ENCODE measurements at places on chromosomes 3 and 15.

DNA sequence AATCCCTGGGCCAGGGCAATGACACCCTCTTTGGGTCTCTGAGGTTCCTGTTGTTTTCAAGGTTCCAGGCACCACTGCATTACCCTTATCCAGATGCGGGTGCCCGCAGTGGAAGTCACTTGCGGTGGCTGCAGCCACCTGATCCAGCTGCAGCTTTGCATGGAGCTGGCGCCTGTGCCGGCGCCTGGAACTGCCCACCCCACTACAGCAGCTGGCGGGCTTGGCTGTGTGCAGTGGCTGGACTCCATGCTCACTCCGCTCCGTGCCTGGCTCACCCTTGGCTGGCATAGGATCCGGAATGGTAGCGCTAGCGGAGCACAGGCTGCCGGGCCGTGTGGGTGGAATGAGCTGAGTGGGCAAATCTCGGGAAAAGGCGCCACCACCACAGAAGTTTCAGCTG lies 832.6 kb upstream of the CADM2 start:
- peak; percentile 37 for DNase-seq

DNA sequence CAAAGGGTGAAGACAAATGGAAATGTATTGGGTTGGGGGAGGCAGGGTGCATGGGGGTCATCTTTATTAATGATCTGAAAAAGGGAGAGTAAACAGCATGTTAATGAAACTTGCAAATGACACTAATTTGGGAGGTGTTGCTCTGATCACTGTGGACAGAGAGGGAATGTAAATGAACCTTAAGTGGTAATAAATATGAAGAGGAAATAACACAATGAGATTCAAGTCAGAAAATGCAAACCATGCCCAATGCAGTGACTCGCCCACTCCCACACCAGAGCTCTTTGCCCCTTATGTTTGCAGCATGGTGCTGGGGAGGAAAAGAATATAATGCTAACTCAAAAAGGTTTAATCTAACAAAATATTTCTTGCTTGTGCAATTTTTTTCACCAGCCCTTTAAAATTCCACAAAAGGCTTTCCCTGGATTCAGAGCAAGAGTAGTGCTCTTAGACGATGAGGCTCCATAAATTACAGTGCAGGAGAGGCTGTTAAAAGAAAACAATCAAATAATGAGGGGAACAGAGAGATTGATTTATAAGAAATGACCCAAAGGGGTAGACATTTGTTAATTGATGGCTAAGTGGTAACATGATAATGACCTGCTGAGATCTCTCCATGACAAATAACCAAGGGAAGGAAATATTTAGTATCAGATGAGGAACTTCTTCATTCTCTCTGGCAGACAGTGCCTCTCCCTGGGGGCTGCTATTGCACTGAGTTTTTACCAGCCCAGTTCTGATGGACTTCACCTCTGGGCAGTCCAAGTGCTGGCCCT lies 210.0 kb upstream of the PPP2R3A start:
- DNase-seq, result no peak

- DNase-seq, result no peak
Observed at GRCh38 chr3:46405301-46406019, 1.4 kb downstream of the CCR5AS start.

GRCh38 chr3:132290833-132291232 lies 26.4 kb upstream of the ACP3 start:
- no peak for DNase-seq

DNA sequence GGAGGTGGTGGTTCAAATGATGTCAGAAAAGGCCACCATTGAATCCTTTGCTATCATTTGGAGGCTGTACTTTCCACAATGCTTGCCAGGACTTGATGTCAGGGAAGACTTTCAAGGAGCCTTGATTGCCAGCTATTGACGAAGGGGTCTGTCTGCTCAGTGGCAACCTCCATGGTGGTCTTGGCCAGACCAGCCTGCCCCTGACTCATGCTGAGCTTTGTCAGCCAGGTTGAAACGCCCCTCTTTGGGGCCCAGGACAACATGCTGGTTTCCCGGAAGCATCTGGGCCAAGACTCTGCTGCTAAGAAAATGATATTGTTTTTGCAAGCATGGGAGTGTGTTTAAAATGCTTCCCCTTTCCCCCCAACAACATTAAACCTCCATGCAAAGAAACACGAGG lies 26.7 kb downstream of the CGNL1 start:
- DNase-seq, result peak; percentile 72

- DNase-seq, result no peak
Observed at GRCh38 chr3:189331002-189331418, 159.2 kb downstream of the TPRG1 start.

GRCh38 chr3:20658491-20658890 lies 472.5 kb upstream of the SGO1 start:
- no peak for DNase-seq

DNA sequence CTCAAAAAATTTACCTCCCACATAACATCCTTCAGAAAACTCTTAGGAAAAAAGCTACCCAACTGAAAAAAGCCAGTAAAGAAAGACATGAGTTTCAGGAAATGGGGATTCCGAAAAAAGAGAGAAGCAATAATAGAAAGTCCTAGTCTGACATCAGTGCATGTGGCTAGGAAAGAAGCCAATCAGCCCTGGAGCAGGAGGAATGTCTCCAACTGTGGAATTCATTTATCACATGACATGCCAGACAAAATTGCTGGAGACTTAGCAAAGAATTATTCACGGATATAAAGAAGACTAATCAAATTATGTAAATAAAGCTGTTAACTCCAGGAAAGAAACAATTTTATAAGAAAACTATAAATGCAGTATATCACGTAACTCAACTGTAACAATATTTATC lies 258.9 kb upstream of the RARB start:
- DNase-seq, result no peak

- DNase-seq, result no peak
Observed at GRCh38 chr15:43104426-43104825, 1.4 kb downstream of the UBR1 start.

GRCh38 chr3:4029135-4029534 lies 229.9 kb downstream of the LRRN1 start:
- DNase-seq, result peak; percentile 53

DNA sequence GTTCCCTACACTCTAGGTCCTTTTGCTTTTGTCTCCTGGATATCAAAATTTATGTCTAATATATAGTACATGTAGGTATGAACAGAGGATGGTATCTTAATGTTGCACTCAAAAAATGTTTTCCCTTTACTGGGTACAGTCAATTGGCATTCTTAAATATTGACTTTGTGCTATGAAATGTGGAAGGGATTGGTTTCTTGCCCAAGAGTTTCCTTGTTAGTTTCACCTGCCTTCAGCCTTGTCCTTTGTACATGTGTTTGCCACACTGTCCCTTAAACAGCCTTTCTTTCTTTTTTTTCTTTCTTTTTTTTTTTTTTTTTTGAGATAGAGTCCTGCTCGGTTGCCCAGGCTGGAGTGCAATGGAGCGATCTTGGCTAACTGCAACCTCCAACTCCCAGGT lies 287.1 kb downstream of the SQOR start:
- DNase-seq, result no peak

DNA sequence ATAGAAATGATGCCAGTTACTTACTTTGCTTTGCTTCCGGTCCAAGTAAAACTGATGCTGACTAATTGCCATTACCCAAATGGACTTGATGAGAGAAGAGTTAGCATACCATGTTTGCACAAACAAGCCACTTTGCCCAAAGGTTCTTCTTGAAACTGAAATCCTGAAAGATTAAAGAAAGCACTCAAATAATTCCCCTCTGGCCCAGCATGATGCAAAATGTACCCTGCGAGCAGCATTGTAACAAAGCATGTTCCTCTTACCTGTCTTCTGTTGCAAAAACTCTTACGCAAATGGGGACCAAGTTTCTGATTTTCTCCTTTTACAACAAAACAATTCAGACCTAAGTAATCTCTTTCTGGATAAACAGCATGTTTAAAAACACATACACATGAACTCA lies 74.5 kb upstream of the LMOD3 start:
- no peak for DNase-seq

- DNase-seq, result no peak
Observed at GRCh38 chr15:31609258-31609681, 282.6 kb downstream of the KLF13 start.

GRCh38 chr15:77225646-77226045 lies 154.7 kb upstream of the TSPAN3 start:
- DNase-seq, result no peak

- no peak for DNase-seq
Observed at GRCh38 chr3:43687499-43687811, 3.3 kb upstream of the ABHD5 start.

GRCh38 chr15:61256231-61256630 lies 27.1 kb upstream of the RORA start:
- no peak for DNase-seq

DNA sequence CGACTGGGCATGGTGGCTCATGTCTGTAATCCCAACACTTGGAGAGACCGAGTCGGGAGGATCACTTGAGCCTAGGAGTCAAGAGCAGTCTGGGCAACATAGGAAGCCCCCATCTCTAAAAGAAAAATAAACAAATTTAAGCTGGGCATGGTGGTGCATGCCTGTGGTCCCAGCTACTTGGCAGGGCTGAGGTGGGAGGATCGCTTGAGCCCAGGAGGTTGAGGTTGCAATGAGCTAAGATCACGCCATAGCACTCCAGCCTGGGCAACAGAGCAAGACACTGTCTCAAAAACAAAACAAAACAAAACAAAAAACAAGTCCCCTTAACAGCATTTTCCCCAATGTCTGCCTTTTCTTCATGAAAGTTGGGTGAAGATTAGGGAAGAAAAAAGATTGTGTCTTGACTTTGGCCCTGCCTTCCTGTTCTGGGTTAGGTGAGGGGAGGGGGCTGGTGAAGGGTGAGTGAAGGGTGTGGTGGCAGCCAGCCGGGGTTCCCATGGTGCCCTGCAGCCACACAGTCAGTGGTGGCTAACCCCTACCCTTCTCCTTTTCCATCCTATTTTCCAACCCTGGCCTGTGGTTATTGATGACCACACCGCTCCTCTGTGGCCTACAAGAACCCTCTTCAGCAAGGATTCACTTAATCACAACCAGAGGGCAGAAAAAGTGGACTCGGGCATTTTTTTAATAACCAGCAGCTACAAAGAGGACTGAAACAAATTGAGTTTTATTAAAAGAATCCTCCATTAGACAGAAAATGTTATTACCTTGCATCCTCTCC lies 28.4 kb upstream of the SMAD3 start:
- no peak for DNase-seq
